ENCODE measurements at places on chromosomes 11 and 22.

- DNase-seq = no peak
Measured at GRCh38 chr11:131626788-131627187, 256.4 kb downstream of the NTM start.

GRCh38 chr22:24205438-24206195 is 24.3 kb downstream of the SUSD2 start:
- DNase-seq = no peak

DNA sequence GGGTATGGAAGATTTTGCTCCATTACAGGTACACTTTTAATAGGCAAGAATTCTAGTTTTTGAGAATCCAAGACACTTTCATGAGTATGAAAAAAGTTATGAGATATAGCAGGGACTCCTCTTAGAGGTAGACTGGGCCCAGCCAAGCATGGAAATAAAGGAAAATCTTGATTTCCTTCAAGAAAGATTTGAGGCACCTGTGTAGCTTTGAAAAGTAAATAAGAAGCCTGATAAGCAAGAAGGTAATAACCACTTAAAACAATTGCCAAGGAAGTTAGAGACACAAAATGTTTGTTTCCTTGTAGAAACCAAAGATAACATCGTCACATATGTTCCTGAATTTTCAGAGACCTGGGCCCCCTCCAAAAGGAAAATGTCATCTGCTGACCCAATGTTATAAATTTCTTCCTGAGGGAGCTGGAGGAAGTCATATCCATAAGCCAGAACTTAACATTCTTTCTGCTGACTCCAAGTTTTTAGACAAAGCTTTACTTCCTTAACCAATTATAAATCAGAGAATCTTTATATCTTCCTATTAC is 314.5 kb upstream of the ANO3 start:
- no peak for DNase-seq

DNA sequence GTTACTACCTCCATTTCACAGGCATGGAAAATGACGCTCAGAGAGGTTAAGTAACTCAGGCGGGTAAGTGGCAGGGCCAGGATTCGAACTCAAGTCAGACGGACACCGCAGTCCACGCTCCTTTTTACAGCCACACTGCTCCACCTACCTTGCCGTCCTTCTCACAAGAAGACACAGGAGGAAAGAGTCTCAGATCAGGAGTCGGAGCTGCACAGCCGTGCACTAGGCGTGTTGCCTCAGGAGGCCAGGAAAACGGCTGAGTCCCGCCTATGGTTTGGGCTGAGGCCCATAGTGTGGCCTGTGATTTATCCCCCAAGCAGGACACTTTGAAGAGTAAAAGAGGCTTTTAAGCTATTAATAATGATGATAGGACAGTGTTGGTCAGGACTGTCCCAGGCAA is 44.7 kb upstream of the CD5 start:
- DNase-seq = no peak

GRCh38 chr11:47136327-47136726 is 40.4 kb downstream of the ARFGAP2 start:
- DNase-seq = no peak

All from ovary (tissue), 10 donors.